ENCODE measurements at places on chromosomes 5 and 9.

DNA sequence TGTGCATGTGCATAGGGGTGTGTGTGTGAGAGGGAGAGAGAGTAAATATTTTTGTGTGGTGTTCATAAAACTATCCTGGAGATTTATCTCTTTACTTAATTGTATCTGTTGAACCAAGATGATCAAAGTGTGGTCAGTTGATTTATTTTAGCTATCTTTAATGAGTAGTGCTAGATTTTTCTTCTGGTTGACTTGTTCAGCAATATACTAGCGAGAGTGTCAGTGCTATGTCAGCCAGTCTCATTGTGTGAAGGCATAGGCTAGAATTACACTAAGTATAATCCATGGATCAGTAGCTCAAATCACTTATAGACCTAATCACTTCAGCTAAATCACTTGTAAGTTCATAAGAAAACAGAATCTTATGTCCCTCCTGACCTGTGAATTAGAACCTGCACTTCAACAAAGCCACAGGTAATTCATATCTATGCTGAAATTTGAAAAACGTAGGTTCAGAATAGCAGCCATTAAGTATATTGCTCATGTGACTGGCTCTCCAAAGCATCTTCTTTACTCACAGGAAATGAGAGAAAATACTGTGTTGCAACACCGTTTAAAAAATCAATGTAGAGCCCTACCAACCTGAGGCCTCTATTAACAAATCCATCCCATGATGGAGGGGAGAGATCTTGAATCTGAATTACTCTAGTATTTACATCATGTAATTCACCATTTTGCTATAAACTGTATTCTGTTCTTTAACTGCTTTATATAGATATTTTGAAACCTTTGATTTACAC is 203.1 kb upstream of the ACTBL2 start:
- DNase-seq, result no peak

DNA sequence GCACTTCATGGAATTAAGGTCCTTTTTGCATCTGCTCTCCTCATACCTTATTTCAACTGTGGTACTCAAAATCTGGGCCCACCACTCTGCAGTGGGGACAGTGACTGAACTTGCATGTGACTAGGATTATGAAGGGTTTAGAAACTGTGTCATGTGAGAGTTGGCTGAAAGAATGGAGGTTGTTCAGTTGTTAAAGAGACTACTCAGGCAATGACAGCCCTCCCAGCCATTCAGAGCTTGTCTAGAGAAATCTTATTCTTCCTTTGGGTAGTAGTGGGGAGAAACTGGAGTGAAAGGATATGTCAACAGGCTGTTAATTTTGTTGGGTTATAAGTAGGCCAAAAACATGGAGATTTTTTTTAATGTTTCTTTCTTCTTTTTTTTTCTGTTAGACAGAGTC is 10.3 kb downstream of the AOPEP start:
- DNase-seq, result no peak

GRCh38 chr5:124617787-124618186 is 128.7 kb downstream of the ZNF608 start:
- no peak for DNase-seq

DNA sequence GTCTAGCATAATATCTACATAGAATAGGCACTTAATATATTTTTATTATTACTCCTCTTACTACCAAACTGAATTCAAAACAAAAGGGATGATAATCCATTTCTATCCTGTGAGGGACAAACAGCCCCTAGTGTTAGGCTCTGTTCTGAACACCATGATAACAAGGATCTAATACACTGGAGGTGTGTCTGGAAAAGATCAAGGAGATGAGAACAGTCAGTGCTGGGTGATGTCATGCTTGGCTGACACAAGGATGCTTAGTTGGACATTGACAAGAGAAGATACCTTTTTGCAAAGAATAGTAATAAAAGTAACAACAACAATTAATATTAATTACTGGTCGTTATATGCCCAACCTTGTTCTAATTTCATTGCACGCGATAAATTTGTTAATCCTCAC is 458.7 kb downstream of the EBF1 start:
- DNase-seq, result no peak

- DNase-seq, result no peak
These were observed 137.5 kb downstream of the CPLANE1 start for GRCh38 chr5:37111426-37112382.

DNA sequence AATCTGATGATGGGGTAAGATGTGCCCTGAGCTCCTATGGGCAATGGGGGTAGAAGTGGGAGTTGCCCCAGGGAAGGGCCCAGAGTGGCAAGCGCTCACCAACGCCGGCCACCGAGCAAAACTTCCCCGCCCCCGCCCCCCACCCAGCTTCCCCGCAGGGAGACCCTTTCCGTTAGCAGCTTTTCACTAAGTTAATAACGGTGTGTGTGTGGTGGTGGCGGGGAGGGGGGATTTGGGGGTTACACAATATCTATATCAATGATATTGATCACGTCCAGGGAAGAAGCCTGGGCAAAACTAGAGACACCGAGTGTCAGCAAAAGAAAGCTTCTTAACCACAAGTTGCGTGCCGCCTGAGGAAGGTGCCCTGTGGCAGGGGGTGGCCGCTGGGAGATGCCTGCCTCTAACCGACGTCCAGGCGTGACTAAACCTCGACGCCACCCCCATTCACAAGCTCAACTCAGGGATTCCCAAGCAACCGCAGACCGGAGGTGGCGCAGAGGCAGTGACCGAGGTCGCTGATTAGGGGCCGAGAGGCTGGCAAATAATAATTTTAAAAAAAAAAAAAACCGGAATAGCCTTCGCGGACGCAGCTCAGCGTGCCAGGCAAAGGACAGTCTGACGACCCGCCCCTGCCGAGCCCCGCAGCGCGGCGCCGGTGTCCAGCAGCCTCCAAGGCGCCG is 222.6 kb downstream of the MEF2C start:
- peak; percentile 89 for DNase-seq

DNA sequence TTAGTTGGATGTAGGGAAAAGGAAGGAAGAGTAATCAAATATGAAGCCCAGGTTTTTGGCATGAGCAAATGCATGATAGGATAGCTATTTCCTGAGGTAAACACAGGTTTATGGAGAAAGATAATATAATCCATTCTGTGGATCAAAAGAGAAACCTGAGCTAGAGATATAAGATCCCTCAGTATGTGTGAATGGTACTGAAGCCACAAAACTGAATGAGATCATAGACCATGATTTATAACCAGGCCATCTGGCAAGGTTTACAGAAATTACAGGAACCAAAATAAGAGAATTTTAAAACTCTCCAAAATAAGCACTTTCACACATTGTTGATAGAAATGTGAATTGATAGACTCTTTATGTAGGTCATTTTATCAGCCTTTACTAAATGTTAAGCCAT is 28.7 kb upstream of the ECM2 start:
- peak; percentile 82 for DNase-seq

GRCh38 chr5:92554447-92555085 is 1026.5 kb downstream of the NR2F1-AS1 start:
- DNase-seq, result no peak

- no peak for DNase-seq
These were observed 17.0 kb upstream of the TNC start for GRCh38 chr9:115134941-115135340.

DNA sequence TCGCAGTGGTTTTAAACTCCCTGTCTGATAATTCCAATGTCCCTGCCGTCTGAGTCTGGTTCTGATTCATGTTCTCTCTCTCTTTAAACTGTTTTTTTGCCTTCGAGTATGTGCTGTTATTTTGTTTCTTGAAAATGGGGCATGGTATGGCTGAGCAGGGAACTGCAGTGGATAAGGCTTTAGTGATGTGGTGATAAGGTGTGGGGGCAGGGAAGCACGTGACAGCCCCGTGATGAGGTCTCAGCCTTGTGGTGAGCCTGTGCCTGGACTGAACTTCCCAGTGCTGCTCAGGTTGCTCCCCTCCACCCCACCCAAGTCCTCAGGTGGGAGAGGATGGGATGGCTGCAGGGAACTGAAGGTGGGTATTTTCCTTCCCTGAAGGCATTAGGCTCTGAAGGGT is 5.5 kb upstream of the ZNF354B start:
- DNase-seq, result no peak

DNA sequence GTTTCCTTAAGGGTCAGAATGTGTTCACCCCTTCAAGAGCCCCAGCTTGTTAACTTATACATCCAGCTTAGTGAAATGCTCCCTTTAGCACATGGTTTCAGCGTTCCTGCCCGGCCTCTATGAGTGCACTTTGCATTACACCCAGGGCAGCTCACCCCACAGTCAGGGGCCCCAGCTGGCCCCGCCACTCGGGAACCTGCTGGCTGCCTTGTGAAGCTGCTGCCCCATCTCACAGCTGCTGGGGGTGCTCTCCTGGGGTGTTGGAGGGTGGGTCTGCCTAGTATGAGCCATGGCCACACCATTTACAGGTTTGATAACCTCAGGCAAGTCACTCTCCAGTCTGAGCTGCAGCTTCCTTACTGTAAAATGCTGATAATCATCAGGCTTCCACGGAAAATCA is 32.2 kb downstream of the HRH2 start:
- DNase-seq, result no peak

DNA sequence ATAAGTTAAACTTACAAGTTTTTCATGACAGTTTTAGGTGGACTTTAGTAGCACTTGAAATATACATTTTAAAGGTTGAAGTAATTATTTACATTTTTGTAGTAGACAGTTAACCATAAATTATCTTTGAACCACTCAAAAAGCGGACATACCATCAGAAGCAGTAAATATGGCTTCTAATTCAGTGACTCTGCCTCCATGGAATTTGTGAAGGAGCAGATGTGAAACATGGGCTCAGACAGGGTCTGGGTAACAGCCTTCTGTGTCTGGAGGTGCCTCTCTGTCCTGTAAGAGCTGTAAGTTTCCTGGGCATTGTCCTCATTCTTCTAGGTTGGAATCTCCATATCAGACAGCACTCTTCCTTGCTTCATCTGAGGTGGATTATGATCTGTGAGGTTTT is 12.4 kb downstream of the RLN2 start:
- no peak for DNase-seq

- peak; percentile 48 for DNase-seq
These were observed at the start of gene DMRT2 for GRCh38 chr9:1050125-1050895. Gene DMRT2 (plus strand): TSS chr9:1050357. CDS start chr9:1051614, 1,257 bp downstream.

DNA sequence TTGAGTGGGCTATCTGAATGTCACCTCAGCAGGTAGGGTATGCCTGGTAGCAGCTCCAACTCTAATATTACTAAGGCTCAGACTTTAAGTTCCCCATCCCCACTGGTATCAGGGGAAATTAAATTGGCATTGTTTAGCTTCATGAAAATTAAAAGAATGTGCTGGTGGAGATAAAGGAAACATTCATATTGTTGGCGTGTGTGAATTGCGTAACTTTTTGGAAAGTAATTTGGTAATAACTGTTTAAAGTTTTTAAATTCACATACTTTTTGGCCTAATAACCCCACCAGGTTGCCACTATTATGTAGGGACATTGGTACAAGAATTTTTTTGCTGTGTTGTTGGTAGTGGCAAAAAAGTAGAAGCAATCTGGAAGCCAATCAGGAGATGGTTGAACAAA is 29.4 kb downstream of the TNPO1 start:
- DNase-seq, result no peak

GRCh38 chr5:14723701-14724132 is 59.2 kb downstream of the OTULIN start:
- no peak for DNase-seq

DNA sequence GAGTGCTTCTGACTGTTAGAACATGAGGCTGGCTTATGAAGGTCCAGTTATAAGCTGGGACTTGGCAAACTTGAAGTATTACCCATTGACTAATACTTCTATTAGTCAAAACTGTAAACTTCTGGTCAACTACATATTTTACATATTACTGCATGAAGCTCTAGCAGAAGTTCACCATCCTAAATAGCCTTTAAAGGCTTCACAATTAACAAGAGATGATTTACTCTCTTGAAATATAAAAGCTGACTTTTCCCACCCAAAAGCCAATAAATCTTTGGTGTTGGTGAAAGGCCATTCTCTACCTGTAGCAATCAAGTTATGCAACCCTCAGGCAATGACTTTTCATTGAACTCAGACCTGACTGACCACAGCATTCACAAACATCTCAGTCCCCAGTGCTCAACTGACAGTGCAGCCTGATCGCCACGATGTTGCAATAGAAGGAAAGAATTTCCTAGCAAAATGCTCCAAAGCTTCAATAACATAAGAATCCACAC is 345.6 kb downstream of the EBF1 start:
- DNase-seq, result peak; percentile 56

- DNase-seq, result no peak
These were observed 474.7 kb downstream of the PDE4D start for GRCh38 chr5:59418808-59419207.

All from astrocyte of the spinal cord (primary cell).